Urothelium cell line (cell line): ENCODE measurements at places on chromosomes 5 and 9.

- no peak for DNase-seq
These were observed 6.8 kb downstream of the RALGDS start for GRCh38 chr9:133113949-133114885.

DNA sequence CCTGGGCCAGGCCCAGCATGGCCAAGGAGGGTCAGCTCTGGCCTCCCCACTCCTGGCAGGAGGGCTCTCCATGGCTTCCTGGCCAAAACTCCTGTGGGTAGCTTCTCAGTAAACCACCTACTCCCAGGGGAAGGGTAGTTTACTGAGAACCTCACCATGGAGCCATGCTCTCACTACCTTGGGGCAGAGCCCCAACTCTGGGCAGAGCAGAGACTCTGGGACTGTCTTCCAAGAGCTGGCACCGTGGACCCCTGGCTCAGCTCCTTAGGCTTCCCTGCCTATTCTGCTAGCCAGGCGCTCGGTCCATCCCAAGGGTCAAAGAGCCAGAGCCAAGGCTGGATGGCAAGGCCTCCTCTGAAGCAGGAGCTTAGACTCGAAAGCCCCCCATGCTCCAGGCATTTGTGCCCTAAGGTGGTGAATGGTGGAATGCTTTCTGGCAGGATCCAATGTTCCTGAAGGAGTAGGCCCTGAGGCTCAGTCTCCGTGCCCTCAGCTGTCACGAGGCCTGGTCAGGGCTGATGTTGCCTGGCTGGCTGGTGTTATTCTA, 19.6 kb downstream of the TCF7 start:
- DNase-seq: no peak

DNA sequence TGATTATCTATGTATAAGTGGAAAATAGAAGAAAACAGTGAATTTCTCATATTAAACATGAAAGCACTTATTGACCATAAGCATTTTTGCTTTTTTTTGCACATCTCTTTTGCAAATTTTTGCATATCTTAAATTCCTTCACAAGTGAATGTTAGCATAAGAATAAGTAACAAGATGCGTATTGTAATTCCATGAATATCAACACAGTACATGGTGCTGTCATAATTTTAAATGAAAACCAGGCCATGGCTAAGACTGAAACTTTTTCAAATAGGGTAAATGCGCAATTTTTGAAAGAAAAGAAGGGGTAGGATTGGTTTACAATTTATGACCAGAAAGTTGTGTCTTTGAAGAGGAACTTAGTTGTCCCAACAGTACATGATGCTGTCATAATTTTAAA, 17.0 kb downstream of the FAM13B start:
- DNase-seq: no peak

- no peak for DNase-seq
These were observed 346.9 kb downstream of the NFIB start for GRCh38 chr9:13967011-13967410.

- no peak for DNase-seq
These were observed 14.9 kb upstream of the GFRA3 start for GRCh38 chr5:138289296-138289695.

DNA sequence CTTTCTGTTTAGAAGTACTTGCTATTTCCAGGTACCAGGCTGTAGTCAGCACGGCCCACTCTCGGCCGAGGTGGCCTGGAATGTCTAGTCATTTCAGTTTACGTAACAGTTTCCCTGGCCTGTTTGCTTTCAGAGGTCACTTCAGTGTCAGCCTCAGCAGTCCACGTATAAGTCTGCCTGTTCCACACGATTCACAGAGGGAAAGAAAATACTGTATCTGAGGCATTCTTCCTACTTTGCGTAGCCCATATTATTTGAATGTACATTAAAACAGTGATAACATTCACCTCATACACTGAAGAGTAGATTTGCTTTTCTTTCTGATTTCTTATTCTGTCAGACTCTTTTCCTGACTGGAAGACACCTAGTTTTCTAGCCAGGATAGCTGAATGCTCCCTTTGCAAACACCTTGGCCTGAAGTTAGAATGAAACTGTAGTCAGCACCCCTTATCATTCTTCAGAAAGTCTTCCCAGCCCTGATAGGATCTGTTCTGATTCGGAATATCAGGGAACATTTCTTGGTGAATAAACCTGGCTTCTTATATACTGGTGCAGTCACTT, 140.9 kb downstream of the AOPEP start:
- DNase-seq: peak; percentile 66
